Left cardiac atrium (tissue), 4 donors: ENCODE measurements at places on chromosomes 6 and 20.

DNA sequence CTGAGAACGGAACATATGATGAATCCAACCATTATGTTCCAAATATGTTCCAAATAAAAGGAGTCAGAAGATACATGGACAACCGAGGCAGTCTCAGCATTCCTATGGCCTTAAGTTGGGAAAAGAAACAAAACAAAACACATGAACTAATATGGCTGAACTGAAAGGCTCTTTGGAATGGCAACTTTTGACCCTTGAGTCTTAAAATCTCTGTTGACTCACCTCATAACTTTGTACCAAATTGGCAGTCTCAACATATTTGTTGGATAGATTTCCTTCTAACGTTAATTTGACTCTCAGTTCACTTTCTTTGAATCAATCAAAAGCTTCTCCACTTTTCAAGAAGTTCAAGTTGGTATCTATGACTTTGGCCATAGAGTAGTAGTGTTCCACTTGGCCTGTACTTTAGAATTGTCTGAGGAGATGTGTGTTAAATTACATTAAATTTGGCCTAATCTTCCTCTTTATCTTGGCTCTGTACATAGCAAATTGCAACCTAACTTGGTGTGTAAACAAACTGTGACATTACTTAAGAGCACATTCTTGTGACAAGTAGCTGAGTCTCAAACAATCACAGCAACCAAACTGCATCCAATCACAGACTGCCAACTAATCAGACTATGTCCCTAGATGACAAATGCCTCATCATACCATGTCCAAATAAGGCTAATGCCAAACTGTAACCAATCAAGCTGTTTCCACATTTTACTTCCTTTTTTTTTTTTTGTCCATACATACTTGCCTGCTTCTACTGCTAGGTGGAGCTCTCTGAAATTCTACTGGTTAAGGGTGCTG lies 208.8 kb downstream of the BMP2 start:
- DNase-seq: no peak

- DNase-seq: peak; percentile 20
These were observed 50.7 kb downstream of the DSTN start for GRCh38 chr20:17620371-17621228.

DNA sequence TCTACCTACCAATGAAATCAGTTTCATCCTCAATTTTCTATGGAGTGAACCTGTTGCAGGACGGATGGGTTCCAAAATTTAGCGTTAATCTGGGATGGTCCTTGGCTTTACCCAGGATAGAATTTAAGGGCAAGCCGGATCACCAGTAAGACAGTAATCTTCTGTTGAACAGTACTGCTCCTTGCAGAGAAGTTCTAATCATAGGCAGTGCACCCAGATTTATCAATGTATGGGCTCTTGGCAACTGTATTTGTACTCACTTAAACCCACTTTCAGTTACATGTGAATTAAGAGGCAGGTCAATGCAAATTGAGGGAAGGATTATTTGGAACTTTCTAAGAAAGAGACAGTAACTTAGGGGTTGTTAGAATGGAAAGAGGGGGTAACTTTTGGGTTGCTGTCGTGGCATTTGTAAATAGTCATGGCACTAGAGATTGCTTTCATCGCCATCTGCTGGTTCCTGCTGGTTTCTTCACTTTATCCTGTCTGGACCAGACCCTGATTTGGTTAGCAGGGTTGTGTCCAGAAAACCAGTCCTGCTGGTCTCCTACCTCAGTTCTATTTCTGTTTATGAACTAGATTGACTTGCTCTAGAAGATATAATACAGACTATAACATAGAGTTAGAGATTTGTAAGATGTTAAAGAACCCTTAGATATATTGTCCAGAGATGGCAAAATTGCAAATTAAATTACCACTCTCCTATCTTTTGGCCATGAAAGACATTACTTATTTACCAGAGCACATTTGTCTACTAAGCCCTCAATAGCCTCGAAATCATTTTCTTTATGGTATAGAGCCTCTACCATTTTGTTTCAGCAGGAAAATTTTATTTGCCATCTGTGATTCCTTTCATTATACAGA lies 646.3 kb downstream of the UTRN start:
- DNase-seq: no peak

DNA sequence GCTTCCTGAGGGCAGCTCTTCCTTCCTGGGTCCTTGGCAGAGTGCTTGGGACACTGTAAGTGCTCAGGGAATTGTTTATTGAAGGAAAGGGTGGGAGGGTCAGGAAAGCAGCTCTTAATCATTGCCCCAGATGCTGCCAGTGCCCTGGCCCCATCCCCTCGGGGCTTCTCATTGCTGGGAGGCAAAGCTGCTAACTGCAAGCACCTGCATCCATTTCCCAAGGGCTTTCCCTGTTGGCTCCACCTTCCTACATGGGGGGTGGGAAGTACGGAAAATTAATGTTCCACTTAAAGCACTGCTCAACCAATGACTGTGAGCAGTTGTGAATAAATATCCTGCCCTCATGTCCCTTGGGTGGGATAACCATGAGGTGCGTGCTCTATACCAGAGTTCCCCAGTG lies 56.4 kb downstream of the NDUFAF5 start:
- no peak for DNase-seq

GRCh38 chr6:101722991-101723579 lies 329.6 kb downstream of the GRIK2 start:
- DNase-seq: no peak

GRCh38 chr6:146803601-146804000 lies 204.8 kb downstream of the ADGB start:
- DNase-seq: peak; percentile 58

DNA sequence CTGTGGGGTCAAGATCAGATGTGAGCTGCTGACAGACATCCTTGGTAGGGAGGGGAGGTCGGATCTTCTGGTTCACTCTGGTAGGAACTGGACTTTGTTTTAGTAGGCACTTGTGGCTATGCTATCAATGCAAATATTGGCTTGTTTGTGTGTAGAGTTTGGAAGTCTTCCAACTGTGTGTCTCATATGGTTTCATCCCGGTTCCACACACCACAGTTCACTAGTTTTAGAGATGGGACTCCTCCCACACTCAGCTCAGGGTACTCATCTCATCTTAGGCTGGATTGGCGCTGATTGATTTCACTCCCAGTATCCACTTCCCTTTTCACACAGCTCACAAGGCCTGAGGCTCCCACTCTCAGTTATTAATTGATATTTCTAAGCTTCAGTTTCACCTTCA lies 161.3 kb downstream of the THBS2 start:
- no peak for DNase-seq

DNA sequence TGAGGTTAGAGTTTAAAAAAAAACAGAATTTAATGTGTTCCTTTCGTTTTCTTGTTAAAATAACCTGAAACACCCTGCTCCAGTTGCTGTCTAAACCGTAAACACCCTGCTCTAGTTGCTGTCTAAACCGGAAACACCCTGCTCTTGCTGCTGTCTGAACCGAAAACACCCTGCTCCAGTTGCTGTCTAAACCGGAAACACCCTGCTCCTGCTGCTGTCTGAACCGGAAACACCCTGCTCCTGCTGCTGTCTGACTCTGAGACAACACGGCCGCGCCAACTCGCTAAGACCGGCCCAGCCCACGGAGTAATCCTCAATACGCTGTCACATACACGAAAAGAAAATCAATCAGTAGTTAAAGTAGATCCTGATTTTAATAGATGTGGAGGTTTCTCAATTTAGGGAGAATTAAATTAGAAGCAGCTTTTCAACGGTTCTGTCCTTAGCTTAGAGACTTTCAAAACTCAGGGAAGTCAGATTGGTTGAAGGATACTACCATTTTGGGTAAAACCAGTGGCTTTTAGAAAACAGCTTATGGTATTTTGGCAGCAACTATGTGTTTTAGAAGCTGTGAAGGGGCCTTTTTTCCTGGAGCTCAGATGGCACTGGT lies 98.3 kb downstream of the RAMACL start:
- DNase-seq: peak; percentile 81

- no peak for DNase-seq
These were observed 122.0 kb downstream of the AGPAT4 start for GRCh38 chr6:161151660-161152526.

- no peak for DNase-seq
These were observed 100.8 kb upstream of the CNKSR3 start for GRCh38 chr6:154611241-154611640.

DNA sequence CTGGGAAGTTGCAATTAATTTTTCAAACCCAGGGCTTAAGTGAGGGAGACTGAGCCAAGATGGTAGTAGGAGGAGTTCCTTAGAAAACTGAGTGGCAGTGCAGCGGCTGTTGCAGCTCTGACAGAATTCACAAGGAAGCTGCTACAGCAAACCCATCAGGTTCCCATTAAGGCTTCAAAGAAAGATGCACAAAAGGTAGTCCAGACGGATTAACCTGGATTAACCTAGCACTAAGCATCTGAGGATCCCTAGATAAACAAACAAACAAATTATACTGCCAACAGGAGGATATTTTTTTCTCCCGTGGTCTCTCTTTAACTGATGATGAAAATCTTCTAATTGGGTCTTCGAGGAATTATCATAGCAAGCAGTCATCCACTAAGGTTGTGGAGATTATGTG lies 5.2 kb downstream of the TENT5A start:
- DNase-seq: no peak

- DNase-seq: peak; percentile 39
These were observed 29.3 kb upstream of the EMILIN3 start for GRCh38 chr20:41395667-41396664.

GRCh38 chr6:15493437-15494168 lies 169.2 kb downstream of the DTNBP1 start:
- DNase-seq: no peak

DNA sequence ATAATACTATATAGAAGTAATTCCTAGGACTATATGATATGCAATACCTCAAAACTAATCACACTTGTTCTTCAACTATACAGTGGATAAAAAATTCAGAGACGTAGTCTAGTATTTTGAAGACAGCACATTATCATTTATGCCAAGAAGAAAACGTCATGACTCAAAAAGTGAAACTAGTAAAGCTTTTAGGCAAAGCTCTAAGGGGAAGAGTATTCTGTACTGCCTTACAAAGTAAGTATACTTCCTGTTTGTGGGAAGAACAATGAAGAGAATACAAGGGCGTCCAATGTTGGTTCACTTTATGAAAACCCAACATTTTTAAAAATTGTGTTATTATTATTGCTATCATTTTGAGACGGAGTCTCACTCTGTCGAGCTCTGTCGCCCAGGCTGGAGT lies 27.9 kb downstream of the LOC128125822 start:
- DNase-seq: no peak

DNA sequence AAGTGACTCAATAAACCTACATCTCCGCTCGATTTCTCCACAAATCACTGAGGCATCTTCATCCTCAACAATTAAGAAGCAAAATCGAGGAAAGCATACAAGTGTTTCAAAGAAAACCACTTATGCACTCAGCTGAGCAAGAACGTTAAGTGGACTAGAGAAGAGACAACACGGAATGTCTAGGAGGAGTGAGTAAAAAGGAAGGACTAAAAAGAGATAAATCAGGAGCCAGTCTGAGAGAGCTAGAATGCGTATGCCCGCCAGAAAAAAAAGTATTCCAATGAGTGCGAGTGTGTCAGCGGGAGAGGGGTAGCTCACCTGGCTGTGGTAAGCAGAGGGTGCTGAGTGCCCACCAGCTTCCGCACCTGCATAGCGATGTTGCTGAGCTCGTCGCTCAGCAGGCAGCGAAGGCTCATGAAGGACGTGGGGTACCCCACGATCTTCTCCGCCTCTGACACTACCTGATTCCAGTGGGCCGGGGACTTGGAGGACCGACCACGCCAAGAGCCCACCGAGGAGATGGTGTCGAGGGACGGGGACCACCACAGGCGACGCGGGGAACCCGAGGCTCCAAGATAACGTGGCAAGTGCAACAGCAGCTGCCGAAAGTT lies 587 bp downstream of the PDSS2 start:
- DNase-seq: peak; percentile 24

DNA sequence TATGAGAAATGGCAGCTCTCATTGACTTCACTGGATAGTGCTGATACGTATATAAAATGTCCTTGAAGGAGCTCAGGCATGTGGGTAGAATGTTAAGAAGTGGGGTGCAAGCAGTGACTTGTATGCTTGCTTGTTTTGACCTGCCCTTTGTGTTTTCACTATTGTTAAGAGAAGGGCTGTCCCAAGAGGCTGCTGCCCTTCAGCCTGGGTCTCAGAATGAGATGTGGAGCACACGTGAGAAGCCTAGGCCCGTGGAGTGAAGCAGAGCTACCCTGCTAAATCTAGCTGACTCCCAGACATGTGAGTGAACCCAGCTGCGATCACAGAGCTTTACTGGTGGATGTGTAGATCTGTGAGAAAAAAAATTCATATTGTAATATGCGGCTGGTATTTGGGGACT lies 305.3 kb upstream of the RGS17 start:
- no peak for DNase-seq

- DNase-seq: no peak
These were observed 97.8 kb downstream of the RAMACL start for GRCh38 chr6:166488701-166489100.

DNA sequence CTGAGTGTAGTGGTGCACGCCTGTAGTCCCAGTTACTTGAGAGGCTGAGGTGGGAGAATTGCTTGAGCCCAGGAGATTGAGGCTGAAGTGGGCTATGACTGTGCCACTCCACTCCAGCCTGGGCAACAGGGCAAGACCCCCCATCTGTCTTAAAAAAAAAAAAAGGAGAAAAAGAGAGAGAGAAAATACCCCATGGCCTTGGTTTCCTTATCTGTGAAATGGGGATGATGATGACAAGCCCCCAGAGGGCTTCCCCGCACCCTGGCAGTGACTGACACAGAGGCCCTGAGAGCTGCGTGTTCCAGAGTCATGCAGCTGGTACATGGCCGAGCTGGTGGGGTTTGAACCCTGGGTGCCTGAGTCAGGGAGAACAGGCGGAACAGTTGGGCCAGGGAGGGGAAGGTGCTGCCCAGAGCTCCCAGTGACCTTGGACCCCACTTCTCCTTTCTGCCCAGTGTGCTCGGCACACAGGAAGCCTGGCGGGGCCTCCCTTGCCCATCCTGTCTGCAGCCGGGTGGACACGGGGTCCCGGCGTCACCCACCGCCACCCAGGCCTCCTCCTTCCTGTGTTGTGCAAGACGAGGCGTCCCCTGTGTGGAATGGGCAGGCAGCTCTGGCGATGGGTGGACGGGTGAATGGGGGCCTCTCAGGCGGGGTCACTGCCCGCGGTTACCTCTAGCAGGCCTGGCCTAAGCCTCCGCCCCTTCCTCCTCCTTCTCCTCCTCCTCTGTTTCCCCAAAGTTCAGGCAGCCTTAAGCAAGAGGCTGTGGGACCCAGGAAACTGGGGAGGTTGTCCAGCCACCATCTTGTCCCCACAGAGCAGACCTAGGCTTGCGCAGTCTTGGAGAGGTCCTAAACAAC lies 84.2 kb downstream of the CEBPB start:
- DNase-seq: peak; percentile 79

DNA sequence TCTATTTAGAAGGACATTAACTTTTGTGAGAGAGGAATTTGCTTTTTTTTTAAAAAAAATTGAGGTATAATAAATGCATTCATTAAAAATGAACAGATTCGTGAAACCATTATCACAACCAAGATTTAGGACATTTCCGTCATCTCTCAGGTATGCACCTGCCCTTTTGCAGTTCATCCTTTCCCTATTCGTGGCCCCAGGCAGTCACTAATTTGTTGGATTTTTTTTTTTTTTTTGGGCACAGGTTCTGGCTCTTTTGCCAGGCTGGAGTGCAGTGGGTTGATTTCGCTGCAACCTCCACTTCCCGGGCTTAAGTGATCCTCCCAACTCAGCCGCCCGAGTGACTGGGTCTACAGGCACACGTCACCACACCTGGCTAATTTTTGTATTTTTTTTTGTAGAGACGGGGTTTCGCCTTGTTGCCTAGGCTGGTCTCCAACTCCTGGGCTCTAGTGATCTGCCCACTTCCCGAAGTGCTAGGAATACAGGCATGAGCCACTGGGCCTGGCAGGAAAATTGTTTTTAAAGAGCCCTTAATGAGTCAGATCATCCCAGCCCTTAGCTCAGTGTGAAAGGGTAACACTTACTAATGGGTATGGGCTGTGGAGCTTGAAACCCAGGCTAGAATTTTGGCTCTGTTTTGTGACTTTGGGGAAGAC lies 9.2 kb downstream of the PHF3 start:
- DNase-seq: peak; percentile 40
